ENCODE measurements at places on chromosomes 1 and 21.

- DNase-seq: no peak
Measured at GRCh38 chr1:30001011-30001731, 722.2 kb downstream of the MATN1 start.

DNA sequence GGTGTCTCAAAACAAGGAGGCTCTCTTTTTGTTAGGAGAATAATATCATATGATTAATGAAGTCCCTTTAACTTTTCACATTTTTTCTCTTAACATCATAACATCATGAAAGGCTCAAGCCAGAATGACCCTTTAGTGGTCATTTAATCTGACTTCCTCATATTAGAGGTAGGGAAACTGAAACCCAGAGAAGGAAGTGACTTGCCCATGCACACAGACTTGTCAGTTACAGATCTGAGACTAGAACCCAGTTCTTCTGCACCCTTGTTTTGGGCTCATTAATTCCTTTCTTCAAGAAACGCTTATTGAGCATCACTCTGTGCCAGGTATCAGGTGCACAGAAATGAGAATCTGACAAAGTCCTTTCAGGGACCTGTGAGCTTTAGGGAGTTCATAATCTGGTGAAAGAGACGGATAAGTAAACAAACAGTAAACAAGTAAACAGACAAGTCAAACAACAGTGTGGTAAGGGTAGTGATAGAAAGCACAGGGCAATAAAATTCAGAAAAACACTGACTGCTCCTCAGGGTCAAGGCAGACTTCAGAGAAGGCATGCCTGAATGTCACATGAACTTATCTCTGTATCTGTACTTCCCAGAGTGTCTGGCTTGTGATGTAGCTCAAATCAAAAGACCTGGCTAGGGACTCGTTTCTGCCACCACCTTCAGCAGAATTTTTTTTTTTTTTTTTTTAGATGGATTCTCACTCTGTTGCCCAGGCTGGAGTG, 38.3 kb upstream of the OSBPL9 start:
- DNase-seq: no peak

DNA sequence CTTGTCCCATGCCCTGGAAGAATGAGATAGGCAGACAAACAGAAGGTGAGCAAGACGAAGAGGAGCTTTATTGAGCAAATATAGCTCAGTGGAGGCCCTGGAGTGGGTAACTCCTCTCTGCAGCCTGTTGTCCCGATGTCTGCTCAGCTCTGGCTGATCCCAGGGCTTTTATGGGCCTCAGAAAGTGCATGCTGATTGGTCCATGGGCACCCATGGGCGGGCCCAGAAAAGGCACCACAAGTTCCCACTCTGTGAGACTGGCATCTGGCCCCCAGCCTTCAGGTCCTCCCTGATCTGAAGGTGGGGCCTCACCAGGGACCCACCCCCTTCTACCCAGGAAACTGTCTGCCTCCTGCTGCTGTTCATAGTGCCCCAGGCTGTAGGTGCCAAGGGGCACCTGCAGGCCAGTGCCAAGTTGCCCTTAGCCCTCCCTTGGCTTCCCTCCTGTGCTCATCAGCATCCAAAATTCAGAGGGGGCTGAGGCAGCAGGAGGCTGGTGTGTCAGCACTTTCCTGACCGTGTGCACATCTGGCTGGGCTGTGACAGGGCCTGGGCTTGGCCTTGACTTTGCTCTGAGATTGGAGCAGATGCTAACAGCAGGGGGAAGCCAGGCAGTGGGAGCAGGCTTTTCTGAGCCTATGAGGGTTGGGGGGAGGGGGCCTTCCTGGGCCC, 35.4 kb downstream of the ACTL8 start:
- DNase-seq: no peak

GRCh38 chr1:248714248-248714647, 11.7 kb upstream of the OR14I1 start:
- no peak for DNase-seq

DNA sequence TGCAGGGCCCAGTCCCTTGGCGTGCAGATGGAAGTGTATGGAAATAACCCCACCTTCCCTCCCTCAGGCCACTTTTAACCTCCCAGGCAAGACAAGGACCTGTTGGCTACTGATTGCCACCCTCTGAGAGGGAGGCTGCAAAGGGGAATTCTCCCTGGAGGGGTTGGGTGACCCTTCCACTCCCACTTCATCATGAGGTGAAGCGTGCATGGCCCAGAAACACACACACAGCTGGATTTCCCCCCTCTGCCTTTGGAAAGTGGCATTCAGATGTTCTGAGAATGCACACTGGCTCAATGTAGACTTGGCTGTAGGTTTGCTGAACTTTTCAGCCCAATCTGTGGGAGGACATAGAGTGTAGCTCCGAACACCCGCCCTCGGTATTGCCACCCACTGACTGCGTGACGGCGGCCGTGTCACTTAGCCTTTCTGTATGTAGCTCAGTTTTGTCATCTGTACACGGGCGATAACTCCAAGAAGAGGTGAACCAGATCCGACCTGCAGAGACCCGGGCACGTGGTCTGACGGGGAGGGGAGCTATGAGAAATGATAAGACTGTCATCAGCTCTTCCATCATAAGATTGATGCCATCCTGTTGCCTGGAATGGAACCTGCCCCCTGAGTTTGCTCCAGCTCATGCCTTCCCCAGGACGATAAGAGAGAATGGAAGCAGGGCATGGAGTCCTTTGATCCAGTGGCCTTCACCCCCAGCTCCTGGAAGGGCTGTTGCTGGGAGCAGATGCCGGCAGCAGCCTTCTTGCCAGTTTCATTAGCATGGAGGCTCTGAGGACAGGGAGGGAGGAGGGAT, 19.3 kb downstream of the MIIP start:
- no peak for DNase-seq

GRCh38 chr1:232507571-232507970, 122.4 kb downstream of the SIPA1L2 start:
- no peak for DNase-seq

GRCh38 chr1:206000641-206001339, 2.4 kb downstream of the RAB7B start:
- DNase-seq: no peak

GRCh38 chr1:232818040-232818439, 12.8 kb downstream of the MAP10 start:
- no peak for DNase-seq

- no peak for DNase-seq
Measured at GRCh38 chr1:203340112-203340790, 10.7 kb downstream of the FMOD start.

- DNase-seq: no peak
Measured at GRCh38 chr21:29583424-29583924, 284.8 kb downstream of the BACH1 start.

DNA sequence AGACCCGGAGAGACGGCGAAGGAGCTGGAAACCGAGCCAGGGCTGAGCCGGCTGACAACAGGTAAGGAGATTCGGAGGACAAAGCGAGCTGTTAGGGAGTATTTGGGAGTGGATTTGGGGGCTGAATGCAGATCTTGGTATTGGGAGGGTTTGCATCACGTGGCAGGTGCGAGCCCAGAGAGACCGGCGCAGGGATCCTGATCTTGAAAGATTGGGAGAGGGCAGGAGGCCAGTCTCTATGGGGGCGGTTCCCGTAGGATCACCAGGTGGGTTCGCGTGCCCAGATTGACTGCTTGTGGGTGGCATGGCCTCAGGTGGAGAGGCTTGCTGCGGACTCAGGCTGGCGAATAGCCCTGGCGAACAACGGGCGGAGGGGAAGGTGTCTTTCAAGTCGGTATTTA, 204 bp downstream of the CIART start:
- no peak for DNase-seq

GRCh38 chr1:197063212-197063611, 3.8 kb downstream of the F13B start:
- DNase-seq: no peak

GRCh38 chr1:192376374-192376773, 59.6 kb downstream of the RGS21 start:
- no peak for DNase-seq

GRCh38 chr1:85417876-85418275, 47.1 kb downstream of the DDAH1 start:
- no peak for DNase-seq

- no peak for DNase-seq
Measured at GRCh38 chr1:222547260-222547614, 667 bp downstream of the HHIPL2 start.

DNA sequence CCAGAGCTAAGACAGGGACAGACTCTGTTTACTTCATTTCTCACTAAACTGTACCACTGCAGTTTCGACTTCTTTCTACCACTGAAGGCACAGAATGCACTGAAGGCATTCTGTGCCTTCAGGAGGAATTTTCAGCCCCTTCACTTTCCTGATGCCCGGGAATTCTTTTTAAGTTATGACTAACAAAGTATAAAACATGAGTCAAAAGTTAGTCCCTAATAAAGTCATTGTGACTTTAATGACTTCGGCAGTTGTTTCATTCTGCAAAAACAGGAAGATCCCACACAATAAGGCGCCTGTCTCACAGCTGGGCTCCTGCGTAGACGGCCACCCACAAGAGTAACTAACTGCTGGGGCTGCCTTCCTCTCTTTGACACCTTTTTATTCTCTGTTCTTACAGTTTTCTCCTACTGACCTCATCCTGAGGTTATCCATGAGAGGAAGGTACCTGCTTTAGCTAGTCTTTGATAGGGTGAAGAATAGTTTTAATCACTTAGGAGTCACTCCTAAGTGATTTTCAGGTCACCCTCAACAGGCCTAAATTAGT, 183.9 kb upstream of the SGIP1 start:
- DNase-seq: no peak

DNA sequence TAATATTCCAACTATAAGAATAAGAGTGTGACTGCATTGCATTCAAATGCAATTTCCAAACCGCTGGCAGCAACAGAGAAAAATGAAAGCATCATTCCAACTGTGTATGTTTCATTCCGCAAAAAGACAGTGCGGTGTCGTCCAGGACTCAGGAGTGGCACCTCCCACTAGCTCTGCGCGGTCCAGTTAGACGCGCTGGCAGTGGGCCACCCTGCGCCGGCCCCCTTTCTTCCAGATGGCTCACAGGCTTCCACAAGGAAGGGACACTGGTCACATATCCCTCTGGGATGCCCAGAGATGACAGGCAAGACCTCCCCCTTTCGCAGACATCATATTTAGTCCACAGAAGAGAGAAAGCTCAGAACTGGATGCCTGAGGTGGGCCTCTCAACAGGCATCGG, 11.9 kb downstream of the WRAP73 start:
- no peak for DNase-seq

GRCh38 chr1:41640141-41640751, 155.8 kb upstream of the EDN2 start:
- DNase-seq: no peak

DNA sequence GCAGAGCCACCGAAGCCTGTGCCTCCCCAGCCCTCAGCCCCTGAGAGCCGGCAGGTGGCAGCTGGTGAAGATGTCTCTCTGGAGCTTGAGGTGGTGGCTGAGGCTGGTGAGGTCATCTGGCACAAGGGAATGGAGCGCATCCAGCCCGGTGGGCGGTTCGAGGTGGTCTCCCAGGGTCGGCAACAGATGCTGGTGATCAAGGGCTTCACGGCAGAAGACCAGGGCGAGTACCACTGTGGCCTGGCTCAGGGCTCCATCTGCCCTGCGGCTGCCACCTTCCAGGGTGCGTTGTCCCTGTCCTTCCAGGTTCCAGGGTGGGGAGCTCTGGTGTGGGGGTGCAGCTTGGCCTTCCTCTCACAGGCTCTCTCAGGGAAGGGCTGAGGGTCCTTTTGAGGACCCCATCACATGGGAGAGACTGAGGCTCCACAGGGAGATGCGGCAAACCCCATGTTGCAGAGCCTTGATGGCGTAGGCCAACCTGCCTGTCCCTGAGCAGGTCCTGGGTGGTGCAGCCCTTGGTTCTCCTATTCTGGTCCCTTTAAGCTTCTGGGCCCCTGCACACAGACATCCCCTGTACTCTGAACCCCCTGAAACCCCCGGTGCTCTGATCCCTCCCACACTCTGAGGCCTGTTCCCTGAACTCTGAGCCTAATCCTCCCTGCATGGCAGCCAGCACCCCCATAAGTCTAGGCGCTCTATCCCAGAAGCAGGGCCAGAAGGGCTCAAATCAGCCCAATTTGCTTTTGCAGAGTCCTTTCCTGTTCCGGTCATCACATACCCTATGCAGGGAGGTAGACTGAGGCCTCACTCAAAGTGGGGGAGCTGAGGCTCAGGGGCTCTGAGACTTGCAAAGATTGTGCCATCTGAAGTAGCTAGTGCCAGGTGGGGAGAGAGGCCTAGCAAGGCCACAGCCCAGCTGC, 88.5 kb downstream of the TRIM11 start:
- DNase-seq: no peak

DNA sequence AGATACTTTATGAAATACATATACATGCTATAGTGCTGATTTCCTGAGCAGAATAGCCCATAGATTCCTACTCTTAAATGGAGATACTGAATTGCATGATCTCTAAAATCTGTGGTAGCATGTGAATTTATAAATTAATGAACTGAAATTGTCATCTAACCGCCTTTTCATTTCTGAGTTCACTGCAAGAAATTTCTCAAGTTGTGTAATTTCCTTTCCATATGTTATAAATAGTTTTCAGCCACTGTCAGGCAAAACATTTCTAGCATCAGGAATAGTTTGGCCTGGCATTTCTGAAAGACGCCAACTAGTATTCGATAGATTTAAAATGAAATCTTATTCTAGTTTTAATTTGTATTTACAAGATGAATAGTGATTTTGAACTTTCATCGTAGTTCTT, 310.1 kb downstream of the USH2A start:
- DNase-seq: no peak

DNA sequence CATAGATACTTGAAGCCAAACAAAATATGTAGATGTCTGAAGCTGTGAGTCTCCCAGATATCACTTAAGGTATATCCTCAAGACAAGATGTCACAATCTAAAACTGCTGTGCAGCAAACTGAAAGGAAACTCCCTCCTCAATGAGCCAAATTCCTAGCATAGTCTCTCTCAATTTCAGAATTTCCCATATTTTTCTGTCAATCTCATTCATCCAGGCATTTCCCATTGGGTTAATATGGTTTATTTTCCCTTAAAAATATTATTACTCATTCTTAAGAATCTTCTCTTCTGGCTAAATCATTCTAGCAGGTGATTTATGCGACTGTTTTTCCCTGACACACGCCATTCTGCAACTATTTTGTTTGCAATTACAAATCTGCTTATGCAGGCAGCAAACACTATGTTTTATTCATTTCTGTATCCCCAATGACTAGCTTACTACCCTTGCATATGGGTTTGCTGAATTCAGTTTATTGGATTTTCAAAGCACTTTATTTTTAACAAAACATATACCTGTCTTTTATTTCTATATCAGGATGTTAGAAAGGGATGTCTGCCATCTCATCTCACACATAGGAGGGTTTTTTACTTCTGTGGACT, 69.9 kb downstream of the TNFSF4 start:
- no peak for DNase-seq

- DNase-seq: no peak
Measured at GRCh38 chr1:224805889-224806288, 123.6 kb upstream of the DNAH14 start.

Data from stimulated activated CD8-positive, alpha-beta memory T cell treated with anti-CD3 and anti-CD28 coated beads, Interleukin-4, amount 100 ng/mL, for 1 hour (primary cell).